ENCODE measurements at places on chromosomes 7 and 10. TPM values are rescaled to one million over a fixed set of nuclear protein-coding genes. Genes with fewer than 3 reads are reported as not detected.

GUSB gene
- 24.7 TPM for total RNA-seq

DNA sequence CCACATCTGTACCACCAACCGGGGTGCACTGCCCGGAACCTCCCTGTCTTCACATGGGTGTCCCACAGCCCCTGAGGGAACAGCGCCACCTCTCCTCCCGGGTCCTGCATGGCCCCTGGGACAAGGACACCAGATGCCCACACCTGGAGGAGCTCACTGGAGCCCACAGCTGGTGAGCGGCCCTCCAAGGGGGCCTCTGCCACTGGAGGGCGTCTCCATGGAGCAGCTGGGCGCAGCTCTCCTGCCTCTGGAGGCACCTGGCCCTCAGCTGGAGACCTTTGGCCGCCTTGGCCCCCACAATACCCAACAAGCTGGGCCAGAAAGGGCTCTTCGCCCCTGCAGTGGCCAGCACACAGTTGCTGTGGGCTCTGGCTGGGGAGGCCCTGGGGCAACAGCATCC lies 7.3 kb upstream of the NKX6-2 start:
- DNase-seq, result no peak

DNA sequence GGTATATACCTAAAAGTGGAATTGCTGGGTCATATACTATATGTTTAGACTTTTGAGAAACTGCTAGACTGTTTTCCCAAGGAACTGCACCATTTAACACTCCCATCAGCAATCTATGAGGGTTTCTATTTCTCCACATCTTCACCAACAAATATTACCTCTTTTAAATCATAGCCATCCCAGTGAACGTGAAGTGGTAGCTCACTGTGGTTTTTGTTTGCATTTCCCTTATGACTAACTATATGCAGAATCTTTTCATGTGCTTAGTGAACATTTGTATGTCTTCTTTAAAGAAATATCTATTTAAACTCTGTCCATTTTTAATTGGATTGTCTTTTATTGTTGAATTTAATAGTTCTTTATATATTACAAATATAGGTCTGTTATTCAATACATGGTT lies 115.8 kb upstream of the SEC61G start:
- no peak for DNase-seq

- DNase-seq, result no peak
These were observed 28.0 kb upstream of the CTTNBP2 start for GRCh38 chr7:117901089-117901797.

DNA sequence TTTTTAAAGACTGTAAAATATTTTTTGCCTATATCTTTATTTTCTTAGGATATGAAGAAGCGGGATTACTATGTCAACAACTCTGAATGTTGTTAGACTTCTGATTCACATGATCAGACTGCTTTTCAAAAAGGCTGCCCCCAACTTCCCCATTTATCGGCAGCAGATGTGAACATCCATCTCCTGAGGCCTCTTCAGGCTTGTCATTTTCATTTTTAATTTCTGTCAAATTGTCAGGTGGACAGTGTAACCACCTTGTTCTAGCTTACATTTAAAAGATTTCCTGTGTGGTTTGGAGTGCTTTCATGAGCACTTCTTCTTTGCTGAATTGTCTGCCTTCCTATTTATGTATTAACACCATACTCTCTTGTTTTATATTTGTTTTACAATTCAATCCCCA lies 78.8 kb upstream of the GSDME start:
- no peak for DNase-seq

GRCh38 chr7:114924038-114924712 lies 2.3 kb downstream of the MDFIC start:
- DNase-seq, result no peak

- DNase-seq, result no peak
These were observed 258.6 kb downstream of the CNTNAP2 start for GRCh38 chr7:146375170-146375569.

- peak; percentile 7 for DNase-seq
These were observed 32.8 kb downstream of the KCNH2 start for GRCh38 chr7:150945171-150945852.
